ENCODE measurements at places on chromosomes 12 and 14. TPM values are rescaled to one million over a fixed set of nuclear protein-coding genes. Genes with fewer than 3 reads are reported as not detected.

GRCh38 chr12:75728826-75729225 lies 217.4 kb upstream of the KRR1 start:
- DNase-seq = no peak

DNA sequence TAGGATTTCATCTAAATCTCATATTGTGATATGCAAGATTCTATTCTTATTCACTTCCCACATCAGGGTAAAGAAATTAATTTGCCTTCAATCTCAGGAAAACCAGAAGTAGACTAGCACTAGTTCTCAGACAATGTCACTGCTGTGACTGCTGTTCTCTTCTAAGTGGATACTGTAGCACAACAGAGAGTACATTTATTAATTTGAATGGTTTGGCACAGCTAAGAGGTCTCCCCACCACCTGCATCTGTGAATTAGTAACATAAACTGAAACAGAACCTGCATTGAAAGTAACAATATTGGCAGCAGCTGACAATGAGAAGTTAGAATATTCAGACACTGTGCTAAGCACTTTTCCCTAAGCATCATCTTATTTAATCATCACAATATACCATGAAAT lies 253.1 kb downstream of the PDZRN4 start:
- DNase-seq = no peak

GRCh38 chr12:93990832-93991803 lies 157.3 kb upstream of the PLXNC1 start:
- peak; percentile 58 for DNase-seq

GRCh38 chr12:109967383-109968031 lies 28.7 kb downstream of the GIT2 start:
- DNase-seq = no peak

GRCh38 chr12:115857923-115858322 lies 419.6 kb downstream of the MED13L start:
- no peak for DNase-seq

DNA sequence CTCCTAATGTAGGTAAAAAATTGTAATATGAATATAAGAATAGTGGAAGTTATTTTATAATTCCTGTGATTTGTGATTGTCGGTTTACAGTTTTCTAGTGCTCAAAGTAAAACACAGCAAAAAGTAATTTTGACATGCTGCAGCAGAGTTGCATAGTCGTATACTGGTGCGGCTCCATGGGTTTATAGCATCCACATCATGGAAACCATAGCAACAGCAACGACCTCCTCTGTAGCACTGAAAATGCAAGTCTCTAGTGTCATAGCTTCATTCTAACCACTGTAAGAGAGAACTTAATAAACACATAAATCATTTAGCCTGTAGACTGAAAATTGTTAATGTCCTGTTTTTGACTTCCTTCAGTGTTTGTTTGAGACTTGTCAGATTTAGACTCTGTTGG lies 574.3 kb downstream of the KCNH5 start:
- no peak for DNase-seq

- DNase-seq = no peak
Observed at GRCh38 chr12:132622437-132623071, 4.0 kb downstream of the P2RX2 start.

GRCh38 chr14:74402401-74403251 lies 23.4 kb downstream of the SYNDIG1L start:
- DNase-seq = no peak

DNA sequence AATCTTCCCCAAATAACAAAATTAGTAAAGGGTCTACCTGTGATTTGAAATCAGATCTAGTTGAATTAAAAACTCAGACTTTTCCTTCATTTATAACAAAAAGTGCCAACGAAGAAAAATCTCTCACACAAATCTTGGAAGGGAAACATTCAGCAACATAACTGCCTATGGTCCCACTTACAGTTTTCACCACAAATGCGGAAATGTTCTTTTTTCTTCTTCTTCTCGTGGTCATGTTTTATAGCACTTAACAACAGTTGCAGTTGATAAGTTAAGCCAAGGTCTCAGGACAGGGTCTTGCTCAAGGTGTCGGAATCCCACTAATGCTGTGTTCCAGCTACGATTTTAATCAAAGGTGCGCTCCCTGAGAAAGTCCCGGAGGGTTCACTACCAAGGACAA lies 10.1 kb downstream of the RNASE6 start:
- DNase-seq = no peak

Gene SLC5A8
- 24.3 TPM for polyA plus RNA-seq

Gene DHRS4L2
- 28.4 TPM for polyA plus RNA-seq

Gene RHEBL1
- polyA plus RNA-seq = 1.5 TPM

All from left renal cortex interstitium (tissue), 4 donors.